Kidney capillary endothelial cell (primary cell): ENCODE measurements at places on chromosomes 3 and 15.

GRCh38 chr15:76198456-76199105, 112.7 kb downstream of the ETFA start:
- no peak for DNase-seq

DNA sequence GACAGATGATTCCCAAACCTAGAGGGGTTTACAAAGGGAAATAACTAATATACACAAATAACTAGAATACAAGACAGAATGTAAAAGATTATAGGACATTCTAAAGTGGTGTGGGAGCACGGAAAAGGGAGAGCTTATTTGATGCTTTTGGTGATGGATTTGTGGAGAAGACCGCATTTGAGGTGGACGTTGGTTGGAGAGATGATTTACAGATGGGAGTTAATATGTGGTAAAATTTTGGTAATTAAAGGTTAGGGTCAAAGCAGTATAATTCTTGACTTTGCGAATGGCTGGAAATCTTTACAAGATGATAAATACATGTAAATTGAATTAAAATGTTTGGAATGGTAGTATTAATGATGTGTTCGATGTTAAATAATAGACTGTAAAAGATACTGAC, 1.2 kb downstream of the KNL1 start:
- no peak for DNase-seq

GRCh38 chr15:93820566-93820965, 410.8 kb upstream of the MCTP2 start:
- DNase-seq, result no peak

DNA sequence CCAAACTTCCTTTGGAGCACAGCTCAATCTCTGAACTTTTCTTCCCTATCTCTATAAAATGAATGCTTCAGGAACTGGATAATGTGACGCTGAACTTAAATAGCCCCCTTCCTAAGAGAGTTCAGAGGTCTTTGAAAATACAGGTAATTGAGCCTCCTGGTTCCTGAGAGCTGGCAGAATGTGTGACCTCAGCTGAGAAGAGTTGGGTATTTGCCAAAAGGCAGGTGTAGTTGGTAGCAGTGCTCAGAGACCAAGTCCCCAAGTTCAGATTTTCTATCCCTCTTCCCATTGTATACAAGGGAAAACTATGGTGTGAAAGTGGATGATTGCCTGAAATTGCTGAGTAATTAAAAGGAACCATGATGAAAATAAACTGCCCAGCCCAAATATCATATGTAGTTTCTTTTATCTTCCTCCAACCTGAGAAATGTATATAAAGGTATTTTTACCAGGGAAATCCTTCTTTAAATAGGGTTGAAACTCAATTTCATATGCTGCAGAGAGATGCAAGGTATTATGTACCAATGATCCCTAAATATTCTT, 154.6 kb upstream of the ICE2 start:
- no peak for DNase-seq
